Skeletal muscle cell (primary cell): ENCODE measurements at places on chromosomes 11 and 22.

DNA sequence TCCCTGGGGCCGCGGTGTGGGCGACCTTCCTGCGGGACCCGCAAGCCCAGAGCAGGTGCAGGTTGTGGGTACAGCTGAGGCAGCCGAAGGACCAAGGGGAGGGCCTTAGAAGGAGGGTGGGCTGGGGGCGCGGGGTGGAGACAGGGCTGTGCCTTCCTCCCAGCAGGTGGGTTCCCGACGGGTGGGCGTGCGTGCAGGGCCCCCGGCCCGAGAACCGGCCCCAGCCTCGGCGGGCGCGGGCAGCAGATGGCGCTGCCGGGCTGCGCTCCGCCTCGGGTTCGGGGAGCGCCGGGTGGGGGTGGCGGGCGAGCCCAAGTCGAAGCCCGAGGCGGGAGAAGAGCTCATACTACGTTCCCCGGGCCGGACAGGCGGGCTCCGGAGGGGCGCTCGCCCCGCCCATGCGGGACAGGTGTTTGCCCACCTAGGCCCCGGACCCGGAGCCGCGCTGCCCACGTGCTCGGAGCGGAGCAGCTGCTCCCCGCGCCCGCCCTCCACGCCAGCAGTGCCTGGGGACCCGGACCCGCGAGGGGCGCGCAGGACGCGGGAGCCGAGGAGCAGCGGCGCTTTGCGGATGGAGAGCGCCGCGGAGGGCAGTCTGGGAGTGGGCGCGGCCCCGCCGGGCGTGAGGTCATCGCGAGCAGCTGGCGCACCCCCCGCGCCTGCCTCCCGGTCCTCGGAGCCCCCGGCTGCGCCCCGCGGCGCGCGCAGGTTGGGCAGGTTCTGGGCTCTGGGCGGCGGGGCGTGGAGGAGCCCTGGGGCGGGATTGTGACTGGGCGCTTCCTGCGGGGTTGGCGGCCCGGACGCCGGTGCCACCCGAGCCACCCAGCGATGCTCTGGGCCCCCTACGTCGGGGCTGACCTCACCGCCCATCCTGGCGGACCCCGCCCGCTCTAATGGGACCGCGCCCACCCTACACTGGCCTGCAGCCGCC is 25.3 kb downstream of the DUSP8 start:
- DNase-seq, result no peak

DNA sequence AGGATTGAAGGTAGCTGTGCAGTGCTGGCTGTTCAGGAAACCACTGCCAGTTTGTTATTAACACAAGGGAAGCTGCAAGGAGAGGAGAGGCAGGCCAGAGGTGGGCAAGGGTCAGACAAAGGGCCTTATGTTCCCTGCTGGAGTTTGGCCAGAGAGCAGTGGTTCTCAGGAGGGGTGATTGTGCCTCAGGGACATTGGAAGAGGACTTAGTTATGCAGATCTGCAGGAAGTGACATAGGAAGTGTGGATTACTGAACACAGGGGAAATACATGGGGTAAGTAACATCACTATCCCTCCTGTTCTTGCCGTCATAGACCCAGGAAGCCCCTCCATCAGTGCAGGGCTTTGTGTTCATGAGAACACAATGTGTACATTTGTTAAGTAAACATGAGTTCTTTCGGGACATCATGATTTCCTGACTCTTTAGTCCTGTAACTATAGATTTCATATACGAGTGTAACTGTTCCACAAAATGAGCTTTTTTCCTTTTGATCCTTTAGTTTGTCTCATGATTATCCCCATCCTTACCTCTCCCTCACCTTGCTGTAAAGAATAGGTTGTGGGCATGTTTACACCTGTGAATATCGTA is 5.9 kb downstream of the SRRD start:
- DNase-seq, result no peak

GRCh38 chr11:126060757-126061171 is 1.9 kb downstream of the CDON start:
- DNase-seq, result no peak

DNA sequence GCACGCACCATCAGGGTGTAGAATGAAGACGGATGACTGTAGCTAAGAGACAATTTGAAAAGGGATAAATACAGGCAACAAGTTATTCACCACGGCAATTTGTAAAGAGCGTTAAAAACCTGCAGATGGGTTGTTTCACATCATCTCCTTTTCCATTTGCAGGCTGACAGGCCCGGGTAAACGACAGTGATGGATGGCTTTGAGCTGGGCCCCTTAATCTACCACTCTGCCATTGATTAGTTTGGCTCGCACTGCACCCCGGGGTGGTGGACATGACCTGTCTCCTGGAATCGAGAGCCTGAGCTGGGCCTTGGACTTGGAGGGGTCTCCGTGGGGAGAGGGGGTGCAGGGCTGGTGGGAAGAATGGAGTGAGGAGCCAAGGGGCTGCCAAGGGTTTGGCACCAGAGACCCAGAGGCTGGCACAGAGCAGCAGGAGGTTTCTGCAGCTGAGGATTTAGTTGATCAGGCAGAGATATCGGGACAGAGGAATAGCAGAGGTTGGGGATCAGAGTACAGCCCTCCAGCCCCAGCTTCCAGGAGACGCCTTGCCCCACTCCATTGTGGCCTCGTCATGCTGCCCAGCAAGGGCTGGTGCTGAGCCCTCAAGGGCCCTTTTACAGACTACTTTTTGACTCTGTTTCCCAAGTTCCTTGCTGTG is 110.6 kb upstream of the NECTIN1 start:
- DNase-seq, result no peak

- no peak for DNase-seq
Measured at GRCh38 chr11:110431051-110431672, 1.4 kb downstream of the FDX1 start.

- DNase-seq, result no peak
Measured at GRCh38 chr11:59802639-59803176, 7.9 kb downstream of the MRPL16 start.

DNA sequence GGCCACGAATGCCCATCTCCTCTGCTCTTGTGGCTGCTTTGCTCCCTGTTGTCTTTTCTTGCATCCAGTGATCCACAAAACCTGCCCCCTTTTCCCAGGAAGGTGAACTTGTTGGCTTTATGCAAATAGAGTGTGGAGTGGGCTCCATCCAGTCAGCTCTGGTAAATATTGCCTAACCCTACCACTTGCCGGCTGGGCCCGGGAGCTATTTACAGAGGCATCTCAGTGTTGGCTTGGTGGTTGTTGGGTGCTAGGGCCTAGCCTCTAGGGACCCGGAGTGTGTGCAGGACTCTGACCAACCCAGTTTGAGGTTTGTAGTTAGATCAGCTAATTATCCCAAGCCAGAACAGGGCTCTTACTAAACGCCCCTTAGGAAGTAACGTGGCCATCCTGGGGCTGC is 40.8 kb upstream of the TLCD5 start:
- no peak for DNase-seq

- DNase-seq, result no peak
Measured at GRCh38 chr11:104333977-104334376, 170.0 kb upstream of the PDGFD start.

DNA sequence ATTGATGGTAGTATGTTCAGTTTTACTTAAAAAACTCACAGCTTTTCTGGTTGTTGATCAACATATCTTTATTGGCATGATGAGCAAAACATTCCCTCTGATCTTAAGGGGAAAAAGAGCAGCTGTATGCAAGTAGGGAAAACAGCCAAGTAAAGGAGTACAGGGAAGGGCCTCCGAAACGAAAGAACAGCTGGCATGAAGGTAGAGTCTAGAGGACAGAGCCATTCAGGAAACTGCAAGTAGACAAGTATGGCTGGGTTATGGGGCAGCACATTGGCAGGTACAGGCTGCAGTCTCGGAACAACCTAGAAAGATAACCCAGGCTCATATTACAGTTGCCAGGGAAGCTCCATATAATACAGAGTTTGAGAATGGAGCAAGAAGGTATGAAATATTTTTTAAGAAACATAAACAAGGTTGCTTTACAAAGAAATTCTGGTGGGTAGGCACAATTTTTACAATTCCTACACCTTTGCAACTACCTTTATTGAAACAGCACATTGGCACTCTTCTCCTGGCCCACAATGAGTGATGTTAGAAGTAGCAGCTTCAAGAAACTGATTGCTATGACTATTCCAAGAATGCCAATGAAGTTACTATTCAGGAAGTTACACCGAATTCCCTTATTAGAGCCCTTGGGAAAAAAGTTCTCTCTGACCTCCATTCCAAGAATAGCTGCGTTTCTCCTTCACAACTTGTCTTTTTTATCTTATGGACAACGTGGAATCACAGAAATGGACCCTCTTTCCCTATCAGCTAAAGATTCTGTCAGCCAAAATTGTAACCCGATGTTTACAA is 45.2 kb downstream of the LGR4 start:
- no peak for DNase-seq

- no peak for DNase-seq
Measured at GRCh38 chr22:20111689-20112622, 3.9 kb upstream of the RANBP1 start.

DNA sequence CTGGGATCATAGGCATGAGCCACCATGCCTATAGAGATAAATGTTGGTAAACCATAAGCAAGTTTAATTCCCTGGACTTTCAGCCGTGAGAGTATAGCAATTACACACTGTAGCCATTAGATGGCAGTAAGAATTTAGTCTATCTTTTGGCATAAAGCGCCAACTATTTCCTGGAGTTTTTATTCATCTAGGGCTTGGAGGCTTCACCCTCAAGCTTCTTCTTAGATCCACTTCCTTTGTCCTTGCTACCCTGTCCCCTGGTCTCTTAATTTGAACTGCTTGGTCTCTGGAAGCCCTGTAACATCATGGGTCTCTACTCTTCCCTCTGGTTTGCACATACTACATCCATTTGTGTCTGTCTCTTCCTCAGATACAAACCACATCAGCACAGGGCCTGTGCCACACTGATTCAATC is 38.2 kb downstream of the OR10A6 start:
- DNase-seq, result no peak

- no peak for DNase-seq
Measured at GRCh38 chr22:19548964-19549363, 24.8 kb upstream of the CLDN5 start.

DNA sequence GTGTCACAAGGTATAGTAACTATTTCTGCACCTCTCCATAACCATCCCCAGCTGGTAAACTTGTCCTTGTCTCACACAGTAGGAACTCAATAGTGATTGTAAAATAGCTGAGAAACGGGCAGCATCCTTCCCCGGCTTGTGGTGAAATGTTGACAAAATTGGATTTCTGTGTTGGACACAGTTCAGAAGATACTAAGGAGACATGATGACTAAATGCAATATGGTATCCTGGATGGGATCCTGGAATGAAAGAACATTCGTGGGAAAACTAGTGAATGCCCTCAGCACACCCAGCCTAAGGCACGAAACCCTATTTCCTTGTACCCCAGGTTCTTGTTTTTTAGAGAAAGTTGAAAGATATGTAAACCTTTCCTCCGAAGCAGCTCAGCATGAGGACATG is 18.8 kb upstream of the OPCML start:
- DNase-seq, result no peak

DNA sequence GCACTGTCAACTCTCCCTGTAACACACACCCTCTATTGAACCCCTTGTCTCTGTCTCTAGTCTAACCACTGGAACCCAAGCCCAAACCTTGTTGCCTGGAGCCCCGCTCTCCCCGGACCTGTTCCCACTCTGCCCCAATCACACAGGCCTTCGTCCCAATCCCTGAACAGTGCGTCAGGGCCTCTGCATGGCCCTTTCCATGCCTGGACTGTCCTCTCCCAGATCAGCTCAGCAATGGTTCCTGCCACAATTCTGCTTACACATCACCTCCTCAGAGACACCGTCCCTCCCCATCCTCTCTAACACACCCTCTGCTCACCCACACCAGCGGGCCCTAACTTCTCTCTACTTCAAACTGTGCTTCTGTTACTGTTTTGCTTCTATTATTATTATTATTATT is 1.5 kb downstream of the TREH start:
- DNase-seq, result no peak

DNA sequence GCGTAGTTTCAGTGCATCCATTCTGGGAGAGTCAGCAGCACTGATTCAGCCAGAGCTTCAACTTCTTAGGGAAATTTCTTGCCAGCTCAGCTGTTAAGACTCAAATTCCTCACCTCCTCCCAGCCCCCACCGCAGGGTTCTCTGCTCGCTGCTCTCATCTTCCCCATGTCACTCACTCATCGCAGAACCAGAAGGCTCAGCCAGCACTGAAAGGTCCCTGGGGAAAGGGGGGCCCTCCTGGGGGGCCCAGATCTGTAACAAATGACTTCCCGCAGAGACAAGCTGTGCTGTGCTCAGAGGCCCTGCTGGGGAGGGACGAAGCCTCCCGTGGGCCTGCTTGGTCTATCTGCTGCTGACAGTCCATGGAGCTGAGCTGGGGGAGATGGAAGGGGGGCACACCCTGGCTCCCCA is 220.6 kb downstream of the NTM start:
- DNase-seq, result no peak

DNA sequence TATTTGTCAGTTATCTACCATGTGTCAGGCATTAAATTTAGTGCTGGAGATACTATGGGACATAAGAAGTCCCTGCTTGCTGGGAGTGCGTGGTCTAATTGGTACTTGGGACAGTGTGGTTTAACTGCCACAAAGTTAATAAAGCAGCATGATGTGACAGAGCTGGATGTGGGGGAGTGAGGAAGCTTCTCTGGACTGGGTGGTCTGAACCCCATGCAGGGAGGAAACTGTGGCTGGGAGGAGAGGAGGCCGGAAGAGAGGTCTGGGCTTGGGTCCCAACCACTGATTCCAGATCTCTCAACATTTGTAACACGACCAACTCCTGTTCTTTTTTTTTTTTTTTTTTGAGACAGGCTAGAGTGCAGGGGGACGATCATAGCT is 37.1 kb downstream of the ST3GAL4 start:
- no peak for DNase-seq

- no peak for DNase-seq
Measured at GRCh38 chr22:43435851-43436811, 24.3 kb downstream of the MPPED1 start.

DNA sequence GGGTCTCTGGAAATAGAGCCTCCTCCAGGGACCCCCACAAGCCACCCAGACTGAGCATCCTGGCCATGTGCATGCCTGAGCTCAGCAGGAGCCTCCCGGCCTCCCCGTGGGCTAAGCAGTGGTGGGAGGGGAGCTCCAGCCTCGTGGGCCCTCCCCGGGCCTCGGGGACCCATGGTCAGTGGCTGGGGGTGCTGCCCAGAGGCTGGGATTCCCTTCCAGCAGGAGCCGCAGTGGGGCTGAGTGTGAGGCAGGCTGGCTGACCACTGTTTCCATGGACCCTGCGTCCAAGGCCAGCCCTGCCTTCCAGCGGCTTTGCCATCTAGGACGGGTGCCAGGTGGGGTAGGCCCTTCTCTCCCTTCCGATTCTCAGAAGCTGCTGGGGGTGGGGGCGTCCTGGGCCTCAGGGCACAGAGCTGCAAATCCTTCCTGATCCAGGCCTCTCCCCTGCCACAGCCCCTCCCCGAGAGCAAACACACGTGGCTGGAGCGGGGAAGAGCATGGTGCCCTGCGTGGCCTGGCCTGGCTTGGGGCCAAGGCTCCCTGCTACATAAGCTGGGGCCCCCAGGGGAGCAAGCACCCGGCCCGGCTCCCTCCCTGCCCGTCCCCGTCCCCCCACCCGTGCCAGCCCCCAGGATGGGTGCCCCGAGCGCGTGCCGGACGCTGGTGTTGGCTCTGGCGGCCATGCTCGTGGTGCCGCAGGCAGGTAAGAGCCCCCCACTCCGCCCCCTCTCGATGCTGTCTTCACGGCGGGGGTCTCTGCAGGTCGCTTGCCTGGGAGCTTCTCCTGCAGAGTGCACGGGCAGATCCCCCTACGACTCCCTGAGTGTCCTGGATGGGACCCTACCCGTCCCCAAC is at the start of gene MUC5B:
Gene MUC5B, plus strand, starts transcription at position 576 of the 855 bp plus-strand sequence. Its CDS starts 58 bp downstream, at position 634.
- no peak for DNase-seq
